Thymus (tissue), 14 donors: ENCODE measurements at places on chromosomes 11 and 22.

DNA sequence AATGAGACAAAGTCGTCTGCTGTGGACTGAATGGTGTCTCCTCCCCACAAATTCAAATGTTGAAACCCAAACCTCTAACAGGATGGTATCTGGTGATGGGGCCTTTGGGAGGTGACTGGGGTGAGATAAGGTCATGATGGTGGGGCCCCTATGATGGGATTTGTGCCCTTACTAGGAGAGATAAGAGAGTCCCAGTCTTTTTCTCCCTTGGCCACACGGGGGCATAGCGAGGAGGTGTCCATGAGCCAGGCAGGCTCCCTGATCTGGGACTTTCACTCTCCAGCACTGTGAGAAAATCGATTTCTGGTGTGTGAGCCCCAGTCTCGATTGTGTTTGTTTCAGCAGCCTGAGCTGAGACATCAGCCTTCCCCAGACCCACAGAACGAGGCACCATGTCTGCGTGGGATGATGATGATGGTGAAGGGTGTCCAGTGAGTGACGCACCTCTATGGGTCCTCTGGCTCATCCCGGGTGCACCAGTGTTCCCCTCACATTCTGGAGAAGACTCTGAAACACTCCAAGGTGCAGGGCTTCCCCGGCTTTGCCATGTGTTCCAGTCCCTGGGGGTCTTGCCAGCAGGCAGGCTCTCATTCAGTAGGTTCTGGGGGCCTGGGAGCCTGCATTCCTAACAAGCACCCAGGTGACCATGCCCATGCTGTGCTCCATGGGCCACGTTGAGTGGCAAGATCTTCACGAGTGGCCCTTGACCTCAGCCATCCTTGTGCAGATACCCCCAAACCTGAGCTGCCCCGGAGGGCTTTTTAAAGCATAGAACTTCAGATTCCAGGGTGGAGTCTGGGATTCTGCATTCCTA, 363.0 kb downstream of the CTTN start:
- no peak for DNase-seq

- no peak for DNase-seq
Measured at GRCh38 chr22:44243761-44244160, 63.0 kb downstream of the PARVG start.

- no peak for DNase-seq
Measured at GRCh38 chr11:62472063-62472884, 53.4 kb downstream of the SCGB1A1 start.

DNA sequence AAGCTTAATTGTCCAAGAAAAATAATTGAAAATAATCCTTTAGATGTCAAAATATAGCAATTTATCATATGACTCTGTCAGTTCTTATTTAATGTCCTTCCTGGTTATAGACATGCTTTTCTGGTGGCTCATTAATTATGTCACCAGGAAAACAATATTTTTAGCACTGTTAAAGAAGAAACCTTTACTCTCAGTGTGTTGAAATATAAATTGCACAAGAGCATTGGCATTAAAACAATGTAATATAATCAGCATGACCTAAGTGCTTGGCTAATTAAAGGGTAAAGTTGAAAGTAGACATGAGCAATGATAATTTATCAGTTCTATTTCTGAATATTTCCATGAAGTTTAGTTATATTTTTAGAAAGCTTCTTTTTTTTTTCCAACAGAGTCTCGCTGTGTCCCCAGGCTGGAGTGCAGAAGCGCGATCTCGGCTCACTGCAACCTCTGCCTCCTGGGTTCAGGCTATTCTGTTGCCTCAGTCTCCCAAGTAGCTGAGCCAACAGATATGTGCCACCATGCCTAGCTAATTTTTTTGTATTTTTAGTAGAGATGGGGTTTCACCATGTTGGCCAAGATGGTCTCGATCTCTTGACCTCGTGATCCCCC, 232.3 kb downstream of the JRKL start:
- no peak for DNase-seq

DNA sequence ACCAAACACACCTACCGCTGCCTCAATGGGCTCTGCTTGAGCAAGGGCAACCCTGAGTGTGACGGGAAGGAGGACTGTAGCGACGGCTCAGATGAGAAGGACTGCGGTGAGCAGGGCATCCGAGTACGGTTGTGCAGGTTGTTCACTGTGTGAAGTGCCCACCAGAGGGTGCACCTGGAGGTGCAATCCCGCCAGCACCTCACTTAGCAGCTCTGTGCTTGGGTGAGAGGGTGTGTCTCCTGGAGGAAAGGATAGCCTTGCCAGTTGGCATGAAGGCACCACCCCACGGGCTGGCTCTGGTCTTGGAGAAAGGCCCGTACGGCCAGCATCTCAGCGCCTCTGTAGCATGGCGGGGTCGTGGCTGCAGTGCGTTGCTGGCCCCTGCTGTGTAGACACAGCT, 39.4 kb downstream of the ST14 start:
- DNase-seq = no peak

DNA sequence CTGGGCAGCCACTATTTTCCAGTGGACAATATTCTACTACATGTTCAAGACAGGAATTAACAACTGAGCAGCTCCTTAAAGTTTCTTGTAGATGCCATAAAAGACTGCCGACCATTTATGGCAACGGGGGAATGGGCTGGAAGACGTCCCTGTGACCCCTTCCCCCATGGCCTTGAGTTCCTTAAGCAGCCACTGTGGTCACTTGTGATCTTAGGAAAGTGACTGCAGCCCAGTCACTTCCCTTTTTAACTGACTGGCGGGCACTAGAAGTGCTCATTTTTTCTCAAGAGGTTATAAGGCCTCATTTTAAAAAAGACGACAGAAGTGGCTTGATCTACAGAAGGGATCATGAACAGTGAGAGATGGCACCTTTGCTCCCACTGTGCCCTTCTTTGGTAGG, 153.2 kb upstream of the NARS2 start:
- DNase-seq = no peak

DNA sequence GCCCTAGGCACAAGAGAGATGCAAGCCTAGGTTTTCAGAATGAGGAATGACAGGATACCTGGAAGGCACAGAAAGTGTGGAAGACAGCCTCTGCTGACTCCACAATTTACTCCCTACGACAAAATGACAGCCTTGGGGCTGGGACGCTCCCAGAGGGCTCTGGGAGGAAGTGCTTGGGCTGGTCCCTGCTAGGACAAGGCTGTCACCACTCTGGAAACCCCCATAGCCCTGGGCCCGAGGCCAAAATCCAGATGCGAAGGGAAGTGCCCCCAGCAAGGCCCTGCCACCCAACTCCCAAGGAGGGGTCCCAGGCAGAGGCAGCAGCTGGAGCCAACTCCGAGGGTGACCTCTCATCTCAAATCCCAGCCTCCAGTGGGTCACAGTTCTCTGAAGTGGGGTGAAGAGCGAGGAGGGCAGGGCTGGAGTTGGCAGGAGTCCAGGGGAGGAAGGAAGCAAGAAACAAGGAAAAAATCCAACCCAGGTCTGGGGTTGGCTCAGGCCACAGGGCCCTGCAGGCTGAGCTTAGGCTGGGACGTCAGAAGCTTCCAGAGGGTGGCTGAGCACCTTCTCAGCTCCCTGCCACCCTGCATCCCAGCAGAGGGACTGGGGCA, 6.3 kb upstream of the CDC42EP2 start:
- no peak for DNase-seq

GRCh38 chr11:46006418-46007070, 84.1 kb downstream of the LARGE2 start:
- peak; percentile 18 for DNase-seq

- no peak for DNase-seq
Measured at GRCh38 chr11:129146191-129146590, 45.9 kb downstream of the ARHGAP32 start.

DNA sequence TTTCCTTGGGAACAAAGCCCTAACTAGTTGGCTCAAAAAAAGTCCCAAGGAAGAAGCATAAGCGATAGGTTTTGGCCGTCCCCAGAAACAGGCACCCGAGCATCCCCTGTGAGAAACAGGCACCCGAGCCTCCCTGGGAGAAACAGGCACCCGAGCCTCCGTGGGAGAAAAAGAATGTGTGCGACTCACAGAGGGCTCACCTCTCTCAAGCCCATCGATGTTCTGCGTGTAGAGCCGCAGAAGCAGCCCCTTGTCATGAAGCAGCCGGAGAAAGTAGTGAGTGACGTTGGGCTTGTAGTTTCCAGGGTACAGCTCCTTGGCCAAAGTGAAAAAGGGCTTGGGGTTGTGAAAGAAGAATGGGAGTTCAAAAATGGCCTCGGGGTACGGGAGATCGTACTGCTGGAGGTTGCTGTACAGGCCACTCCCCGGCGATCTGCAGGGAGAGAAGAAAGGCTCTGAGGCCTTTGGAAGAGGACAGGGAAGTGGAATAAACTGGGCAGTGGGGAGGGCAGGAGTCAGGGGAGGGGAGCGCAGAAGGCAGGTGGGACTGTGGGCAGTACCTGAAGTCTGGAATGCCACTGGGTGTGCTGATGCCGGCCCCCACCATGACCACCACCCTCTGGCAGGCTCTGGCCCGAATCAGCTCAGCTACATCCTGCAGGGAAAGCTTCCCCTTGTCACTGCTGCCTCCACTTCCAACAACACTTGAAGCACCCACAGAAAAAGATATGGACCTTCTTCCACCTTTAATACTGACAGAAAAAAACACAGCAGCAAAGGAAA, 3.2 kb downstream of the SIRT3 start:
- no peak for DNase-seq

- DNase-seq = no peak
Measured at GRCh38 chr11:124610295-124610694, 933 bp upstream of the PANX3 start.

- DNase-seq = no peak
Measured at GRCh38 chr11:2586793-2587131, 113.0 kb downstream of the KCNQ1OT1 start.

- DNase-seq = no peak
Measured at GRCh38 chr11:112185883-112186282, 10.6 kb downstream of the BCO2 start.

DNA sequence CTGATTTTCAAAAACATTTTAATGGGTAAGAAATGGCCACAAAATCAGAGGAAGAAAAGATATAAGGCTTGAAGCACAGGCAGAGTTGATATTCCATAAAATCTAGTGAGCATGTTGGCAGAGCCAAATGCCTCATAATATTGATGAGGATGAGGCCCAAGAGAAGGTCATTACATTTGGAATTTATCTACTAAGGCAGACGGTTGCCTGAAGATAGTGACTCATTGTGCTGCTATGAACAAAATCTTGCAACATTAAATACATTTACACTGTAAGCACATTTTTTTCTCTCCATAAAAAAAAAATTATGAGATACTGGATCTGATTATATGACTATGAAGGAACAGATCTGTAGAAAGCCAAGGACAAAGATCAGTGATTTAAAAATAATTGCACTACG, 881.4 kb upstream of the CHORDC1 start:
- no peak for DNase-seq

DNA sequence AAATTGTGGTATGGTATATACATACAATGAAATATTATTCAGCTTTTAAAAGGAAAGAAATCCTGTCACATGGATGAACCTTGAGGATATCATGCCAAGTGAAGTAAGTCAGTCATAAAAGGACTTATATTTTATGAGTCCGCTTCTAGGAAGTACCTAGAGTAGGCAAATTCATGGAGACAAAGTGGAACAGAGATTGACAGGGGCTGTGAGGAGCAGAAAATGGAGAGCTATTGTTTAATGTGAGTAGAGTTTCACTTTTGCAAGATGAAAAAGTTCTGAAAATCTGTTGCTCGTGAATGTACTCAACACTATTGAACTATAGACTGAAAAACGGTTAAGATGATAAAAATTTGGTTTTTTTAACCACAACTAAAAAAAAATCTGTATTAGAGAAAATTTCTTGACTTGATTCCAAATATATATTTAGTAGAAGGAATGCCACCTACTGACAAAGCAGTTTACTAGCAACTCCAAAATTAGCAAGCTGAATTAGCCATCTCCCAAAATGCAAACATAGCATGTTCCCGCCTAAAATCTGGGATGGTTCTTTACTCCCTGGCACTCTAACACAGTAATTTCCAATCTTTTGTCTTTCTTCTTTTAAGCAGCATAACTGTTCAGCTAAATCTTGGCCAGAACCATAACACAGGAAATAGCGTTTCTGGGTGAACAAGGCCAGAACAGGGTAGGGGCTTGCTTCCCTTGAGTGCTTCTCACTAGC, 1.5 kb downstream of the UFD1 start:
- no peak for DNase-seq

GRCh38 chr11:130125638-130126037, 33.9 kb upstream of the ST14 start:
- DNase-seq = no peak

DNA sequence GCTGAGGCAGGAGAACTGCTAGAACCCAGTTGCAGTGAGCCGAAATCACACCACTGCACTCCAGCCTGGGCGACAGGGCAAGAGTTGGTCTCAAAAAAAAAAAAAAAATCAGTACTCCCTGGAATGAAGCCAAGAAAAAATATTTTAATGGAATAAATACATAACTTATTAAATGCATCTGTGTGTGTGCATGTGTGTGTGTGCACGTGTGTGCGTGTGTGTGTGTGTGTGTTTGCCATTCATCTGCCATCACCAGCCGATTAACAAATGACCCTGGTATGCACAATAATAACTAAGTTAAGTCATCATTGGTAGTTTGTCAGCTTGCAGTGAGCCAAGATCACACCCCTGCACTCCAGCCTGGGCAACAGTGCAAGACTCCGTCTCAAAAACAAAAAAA, 35.0 kb upstream of the SCGB1A1 start:
- no peak for DNase-seq

DNA sequence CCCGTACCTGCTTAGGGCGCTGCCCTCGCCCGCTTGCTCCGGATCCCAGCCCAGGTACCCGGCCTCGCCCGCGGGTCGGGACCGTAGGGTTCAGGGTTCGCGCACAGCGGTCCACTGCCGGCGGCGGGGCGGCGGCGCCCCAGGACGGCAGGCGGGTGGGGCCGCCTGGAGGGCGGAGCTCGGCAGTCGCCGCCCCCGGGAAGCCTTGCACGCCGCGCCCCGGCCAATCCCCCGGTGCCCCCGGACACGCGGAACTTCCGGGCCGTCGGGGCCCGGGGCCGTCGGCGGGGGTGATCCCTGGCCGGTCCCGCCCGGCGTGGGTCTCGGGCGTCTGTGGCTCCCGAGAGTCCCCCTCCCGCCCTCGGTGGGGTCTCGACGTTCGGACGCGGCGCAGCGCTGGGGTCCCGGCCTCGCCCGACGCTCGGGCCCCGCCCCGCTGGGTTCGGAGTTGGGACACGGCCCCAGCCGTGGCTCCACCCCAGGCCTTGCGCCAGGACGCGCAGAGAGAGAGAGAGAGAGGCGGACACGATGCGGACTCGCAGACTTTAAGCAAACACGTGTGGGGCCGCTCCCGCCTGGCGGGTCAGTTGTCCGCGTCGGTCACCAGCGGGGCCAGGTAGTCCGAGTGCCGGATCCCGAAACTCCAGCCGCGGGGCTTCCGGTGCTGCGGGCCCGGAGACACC, at the start of gene TYMP:
TYMP (minus strand) TSS at position 116 of the 683 bp plus-strand sequence. CDS start 303 bp downstream, outside the sequence.
- no peak for DNase-seq

DNA sequence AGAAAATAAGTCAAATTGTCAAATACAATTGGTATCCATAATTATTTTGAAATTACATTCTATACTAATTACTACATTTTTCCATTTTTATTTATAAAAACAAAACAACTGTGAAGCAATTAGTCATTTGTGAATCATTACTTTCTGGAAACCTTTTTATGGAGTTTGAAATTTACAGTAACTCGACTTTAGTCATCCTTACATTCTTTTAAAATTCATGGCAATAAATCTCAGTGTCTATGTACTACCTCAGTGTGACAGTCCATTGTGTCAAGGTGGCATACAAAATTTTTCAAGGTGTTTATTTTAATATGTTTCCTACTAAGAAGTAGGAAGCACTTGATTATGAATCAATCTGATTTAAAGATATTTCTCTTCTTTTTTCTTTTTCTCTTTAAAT, 1949.4 kb upstream of the RAG2 start:
- no peak for DNase-seq

- DNase-seq = no peak
Measured at GRCh38 chr11:9651899-9652748, 11.8 kb upstream of the SWAP70 start.

- peak; percentile 82 for DNase-seq
Measured at GRCh38 chr11:747158-748006, at the start of gene TALDO1. Gene TALDO1 (plus strand): TSS chr11:747464. CDS start chr11:747482, 18 bp downstream.
